Activated CD4-positive, alpha-beta T cell treated with anti-CD3 and anti-CD28 coated beads, Interleukin-2, amount 50 U/mL, for 48 hours (primary cell): ENCODE measurements at places on chromosomes 2 and 18.

- no peak for DNase-seq
Observed at GRCh38 chr2:187962538-187962937, 329.1 kb upstream of the GULP1 start.

DNA sequence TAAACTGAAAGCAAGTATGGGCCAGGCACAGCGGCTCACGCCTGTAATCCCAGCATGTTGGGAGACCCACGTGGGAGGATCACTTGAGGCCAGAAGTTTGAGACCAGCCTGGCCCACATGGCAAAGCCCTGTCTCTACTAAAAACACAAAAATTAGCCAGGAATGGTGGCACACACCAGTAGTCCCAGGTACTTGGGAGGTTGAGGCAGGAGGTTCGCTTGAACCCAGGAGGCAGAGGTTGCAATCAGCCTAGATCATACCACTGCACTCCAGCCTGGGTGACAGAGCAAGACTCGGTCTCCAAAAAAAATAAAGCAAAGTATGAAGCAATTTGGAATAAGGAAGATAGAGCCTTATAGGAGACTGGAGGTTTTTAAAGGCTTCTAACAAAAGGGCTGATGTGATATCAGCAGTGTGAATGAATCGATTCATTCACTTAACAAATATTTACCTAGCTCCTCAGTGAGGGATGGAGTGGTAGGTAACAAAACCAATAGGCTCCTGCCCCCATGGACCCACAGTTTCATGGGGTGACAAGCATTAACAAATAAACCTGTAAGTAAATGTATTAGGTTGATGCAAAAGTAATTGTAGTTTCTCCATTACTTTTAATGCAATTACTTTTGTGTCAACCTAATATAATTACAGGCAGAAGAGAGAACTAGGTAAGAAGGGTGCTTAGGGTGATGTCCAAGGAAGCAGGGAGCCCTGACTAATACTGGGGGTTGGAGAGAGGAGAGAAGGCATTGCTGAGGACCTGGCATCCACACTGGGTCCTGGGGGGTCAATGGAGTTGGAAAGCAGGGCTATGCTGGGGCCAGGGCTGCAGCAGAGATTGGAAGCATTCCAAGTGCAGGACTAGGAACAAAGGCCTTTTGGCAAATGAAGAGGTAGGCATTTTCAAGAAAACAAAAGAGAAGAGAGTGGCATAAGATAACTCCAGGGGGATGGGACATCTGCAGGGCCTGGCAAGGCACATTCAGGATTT, 195.4 kb upstream of the ARL4C start:
- no peak for DNase-seq

GRCh38 chr18:25553631-25554263, 201.8 kb upstream of the ZNF521 start:
- DNase-seq, result no peak

DNA sequence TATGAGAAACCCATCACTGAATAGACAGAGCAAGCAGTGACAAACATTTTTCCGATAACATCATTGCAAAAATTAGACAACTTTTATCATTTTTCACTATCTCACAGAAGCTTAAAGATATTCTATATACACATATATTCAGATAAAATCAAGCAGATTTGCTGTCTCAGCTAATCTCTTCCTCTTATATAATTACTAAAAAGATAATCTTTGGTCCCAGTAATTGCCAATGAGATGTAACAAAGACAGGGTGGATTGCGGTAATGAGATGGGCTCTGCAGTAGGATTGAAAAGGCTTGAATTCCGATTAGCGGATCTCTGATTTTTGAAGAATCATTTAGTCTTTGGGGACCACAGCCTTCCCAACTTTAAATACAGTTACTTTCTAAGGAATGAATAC, 63.5 kb downstream of the SYT4 start:
- no peak for DNase-seq

GRCh38 chr2:105403783-105404698, 5.2 kb upstream of the FHL2 start:
- no peak for DNase-seq

- DNase-seq, result no peak
Observed at GRCh38 chr2:68216454-68217310, 35.6 kb downstream of the PPP3R1 start.

DNA sequence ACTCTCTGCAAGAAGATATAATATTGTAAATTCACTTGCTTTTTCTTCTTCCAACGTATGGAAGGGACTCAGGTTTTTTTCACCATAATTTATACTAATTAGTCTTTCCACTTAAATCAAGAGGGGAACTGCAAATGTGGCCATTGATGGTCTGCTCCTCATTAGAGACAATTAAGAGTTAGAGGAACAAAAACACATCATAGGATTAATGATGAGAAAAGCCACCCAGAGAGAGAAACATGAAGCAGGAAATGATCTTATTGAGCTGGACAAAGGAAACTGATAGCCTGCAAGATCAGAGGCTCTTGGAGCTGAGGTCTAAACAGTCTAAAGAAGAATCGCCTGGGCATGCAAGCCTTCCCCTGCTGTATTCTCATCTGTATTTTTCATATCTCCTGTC, 151.2 kb upstream of the NRP2 start:
- no peak for DNase-seq

DNA sequence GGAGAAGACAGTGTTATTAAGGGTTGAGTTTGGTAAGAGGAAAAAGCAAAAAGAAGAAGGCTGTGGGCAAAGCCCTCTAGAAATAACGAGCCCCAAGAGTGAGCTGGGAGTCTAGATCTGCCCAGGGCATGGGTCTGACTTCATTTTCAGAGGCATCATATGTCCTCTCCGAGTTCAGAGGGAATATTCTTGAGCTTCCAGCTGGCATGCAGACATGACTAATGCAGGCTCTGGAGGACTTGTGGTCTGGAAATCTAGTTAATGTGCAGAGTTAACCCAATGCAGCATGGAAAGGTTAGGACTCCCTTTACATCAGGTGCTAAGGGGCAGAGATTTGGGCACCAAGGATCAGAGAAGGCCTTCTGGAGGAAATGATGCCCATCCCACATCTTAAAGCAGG, 7.3 kb downstream of the ACMSD start:
- DNase-seq, result no peak

DNA sequence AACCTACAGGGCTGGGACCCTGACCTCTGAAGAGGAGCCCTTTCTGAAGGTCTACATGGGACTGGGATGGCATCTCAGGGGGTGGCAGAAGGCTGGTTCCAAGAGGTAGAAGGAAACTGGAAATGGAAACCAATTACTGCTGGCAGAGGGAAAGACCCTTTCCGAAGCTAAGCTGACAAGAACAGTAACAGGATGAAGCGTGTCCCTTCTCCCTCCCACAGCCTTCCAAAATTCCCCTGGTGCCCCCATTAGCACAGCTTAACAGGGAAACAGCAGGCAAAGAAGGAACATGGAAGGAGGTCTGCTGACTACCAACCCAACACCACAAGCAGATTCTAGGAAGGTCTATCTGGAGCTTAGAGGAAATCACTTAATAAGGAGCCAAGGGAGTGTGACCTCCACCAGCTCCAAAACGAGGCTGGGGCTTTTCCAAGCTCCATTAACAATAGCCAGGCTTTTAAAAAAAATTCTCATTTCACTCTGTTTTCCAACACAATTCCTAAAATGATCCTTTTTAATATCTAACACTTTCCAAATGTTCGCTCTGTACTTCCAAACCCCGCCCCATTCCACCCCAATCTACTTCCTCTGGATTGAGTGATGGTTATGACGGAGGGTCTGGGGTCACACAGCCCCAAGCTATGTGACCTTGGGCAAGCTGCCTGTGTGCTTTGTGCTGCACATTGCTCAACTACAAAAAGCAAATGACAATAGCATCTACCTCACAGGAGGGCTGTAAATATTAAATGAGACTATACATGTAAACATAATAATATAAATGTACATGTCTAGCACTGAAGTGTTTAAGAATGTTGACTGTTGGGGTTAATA, 55.2 kb downstream of the STK39 start:
- DNase-seq, result no peak

- DNase-seq, result no peak
Observed at GRCh38 chr2:41881249-41881648, 166.6 kb upstream of the PKDCC start.

DNA sequence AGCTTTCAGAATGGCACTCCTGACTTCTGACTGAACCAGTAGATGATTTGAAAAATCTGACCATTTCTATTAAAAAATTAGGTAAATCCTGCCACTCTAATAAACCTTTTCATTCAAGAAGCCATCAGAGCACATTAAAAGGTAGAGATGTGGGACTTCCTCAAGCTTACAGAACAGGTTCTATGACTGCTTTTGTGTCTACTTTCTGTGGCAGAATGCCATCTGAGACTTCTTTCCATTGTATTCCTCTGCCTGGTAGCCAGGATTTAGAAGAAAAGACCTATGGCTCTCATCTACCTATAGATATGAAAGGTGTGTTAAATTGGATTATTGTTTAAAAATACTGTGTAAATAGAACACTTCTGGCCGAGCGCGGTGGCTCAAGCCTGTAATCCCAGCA, 99.9 kb upstream of the NABP1 start:
- no peak for DNase-seq

GRCh38 chr2:216205486-216205885, 96.3 kb downstream of the XRCC5 start:
- DNase-seq, result no peak

- no peak for DNase-seq
Observed at GRCh38 chr18:35158728-35159450, 81.9 kb upstream of the ZNF397 start.

- peak; percentile 10 for DNase-seq
Observed at GRCh38 chr2:177983183-177983788, 89.3 kb downstream of the PDE11A start.

DNA sequence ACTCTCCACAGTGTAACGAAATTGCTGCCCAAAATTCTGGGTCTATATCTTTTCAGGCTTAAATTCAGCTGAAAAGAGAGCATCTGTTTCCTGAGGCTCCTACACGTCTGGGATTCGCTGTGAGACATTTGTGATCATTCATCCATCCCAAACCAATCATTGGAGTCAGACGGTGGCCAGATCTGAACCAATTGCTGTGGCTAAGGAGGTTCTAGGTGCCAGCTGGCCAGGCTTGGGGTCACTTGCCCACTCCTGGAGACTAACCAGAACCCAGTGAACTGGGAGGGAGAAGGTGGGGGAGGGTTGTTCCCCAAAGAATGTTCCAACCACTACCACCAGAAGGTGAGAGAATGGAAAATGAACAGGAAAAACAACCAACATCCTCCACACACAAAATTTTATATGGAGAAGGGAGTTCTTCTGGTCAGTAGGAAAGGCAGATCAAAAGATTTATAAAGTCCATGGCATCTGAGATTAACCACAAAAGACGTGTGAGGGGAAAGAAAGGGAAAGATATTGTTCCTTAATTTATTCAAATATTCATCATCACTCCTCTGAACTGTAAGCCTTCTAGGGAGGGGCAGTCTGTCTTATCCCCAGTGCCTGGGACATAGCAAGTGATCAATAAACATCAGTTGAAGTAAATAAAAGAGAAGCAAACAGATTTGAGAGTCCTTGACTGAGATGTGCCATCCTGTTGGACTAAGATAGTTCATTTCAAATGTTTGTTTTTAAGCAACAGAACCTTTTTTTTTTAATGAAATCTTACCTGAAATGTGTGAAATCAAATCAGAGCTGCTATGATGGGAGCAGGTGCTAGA, 3.0 kb upstream of the RTKN start:
- no peak for DNase-seq

DNA sequence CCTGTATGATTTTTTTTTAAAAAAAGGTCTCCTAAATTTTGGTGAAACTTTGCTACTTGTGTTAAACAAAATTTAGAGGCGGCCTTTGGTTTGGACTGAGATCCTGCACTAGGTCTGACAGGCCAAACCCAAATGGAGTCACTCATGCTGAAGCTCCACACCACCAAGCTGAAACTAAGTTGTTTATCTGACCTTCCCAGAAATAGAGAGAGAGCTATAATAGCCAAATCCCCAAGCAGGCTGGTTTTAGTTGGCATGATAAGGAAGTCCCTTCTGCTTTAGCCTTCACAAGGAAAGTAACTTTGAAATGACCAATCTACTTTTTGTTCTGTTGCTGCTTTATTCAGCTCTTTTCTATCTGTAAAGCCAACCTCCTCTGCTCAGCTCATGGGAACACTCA, 17.1 kb upstream of the THUMPD2 start:
- no peak for DNase-seq

GRCh38 chr18:62660691-62661090, 54.6 kb upstream of the PHLPP1 start:
- DNase-seq, result no peak

GRCh38 chr2:238861013-238861730, 13.3 kb downstream of the TWIST2 start:
- no peak for DNase-seq

DNA sequence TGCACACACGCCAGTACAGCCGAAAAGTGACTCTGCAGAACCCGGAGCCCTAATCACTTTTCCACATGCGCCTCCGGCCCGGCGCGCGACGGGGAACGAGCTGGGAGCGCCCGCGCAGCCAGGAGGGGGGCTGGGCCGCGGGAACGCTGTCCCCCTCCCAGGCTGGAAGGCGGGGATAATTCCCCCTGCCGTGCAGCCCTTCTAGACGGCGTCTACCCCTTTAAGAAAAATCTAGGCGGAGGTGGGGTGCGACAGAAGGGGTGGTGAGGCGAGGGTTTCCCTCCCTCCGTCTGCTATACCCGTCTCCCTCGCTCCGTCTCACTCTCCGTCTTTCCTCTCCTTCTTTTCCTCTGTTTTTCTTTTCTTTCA, 2.4 kb downstream of the CYP26B1 start:
- DNase-seq, result no peak

GRCh38 chr2:215466097-215466909, 30.4 kb upstream of the FN1 start:
- no peak for DNase-seq

DNA sequence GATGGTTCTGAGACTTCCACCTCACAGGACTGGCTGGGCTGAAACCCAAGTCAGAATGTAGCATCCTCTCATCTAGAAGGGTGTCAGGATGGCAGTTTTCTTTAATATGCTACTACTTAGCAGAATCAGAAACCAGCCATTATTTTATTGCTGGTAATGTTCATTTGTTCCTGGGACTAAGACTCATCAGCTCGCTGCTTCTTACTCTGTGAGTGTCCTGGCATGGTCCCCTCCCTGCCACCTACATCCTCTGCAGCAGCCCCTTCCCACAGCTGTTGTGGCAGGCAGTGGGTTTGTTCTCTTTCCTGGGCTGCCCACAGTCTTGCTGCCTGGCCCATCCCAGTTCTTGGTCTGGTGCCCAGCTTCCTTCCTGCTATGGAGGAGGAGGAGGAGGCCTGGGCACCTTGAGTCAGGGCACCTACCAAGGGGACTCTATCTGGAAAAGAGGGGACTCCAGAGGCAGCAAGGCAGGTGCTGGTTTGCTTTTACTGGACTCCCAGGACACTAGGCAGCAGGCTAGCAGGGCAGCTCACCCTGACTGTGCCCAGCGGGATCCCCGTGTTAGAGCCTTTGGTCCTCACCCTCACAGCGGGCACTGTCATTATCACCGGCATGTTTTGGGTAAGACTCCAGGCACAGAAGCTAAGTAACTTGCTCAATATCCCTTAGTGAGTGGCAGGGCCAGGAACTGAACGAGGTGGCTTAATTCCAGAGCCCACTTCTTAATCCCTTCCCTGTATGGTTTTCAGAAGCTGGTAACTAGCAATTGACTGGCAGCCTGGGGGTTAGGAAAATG, 62.1 kb downstream of the LRRFIP1 start:
- no peak for DNase-seq
